Fibroblast of lung (primary cell): ENCODE measurements at places on chromosomes 7 and 10. TPM values are rescaled to one million over a fixed set of nuclear protein-coding genes. Genes with fewer than 3 reads are reported as not detected.

The ALOX5 gene
- not detected in 2 replicates for total RNA-seq

The ENO4 gene
- under 0.01 and 0.66 TPM in 2 replicates for total RNA-seq

The SLC26A3 gene
- not detected in 2 replicates for total RNA-seq

The CCDC172 gene
- not detected in 2 replicates for total RNA-seq

The PNLIPRP1 gene
- not detected in 2 replicates for total RNA-seq

The PALD1 gene
- 0.26 and 0.33 TPM in 2 replicates for total RNA-seq

The ELMO1 gene
- total RNA-seq: 0.50 and 1.5 TPM in 2 replicates

The ECHS1 gene
- total RNA-seq: 48.5 and 63.9 TPM in 2 replicates

The LLCFC1 gene
- not detected in 2 replicates for total RNA-seq

The HMX2 gene
- not detected in 2 replicates for total RNA-seq

The IL2RA gene
- not detected in 2 replicates for total RNA-seq

The INPP5F gene
- 18.5 and 23.3 TPM in 2 replicates for total RNA-seq

The CDHR1 gene
- not detected in 2 replicates for total RNA-seq

The OAT gene
- total RNA-seq: 125 and 147 TPM in 2 replicates

The BTBD16 gene
- total RNA-seq: not detected in 2 replicates

The ZNF680 gene
- total RNA-seq: 5.1 and 10.1 TPM in 2 replicates

The SFTPA1 gene
- total RNA-seq: not detected in 2 replicates

The CYP3A7 gene
- 23.9 and 37.8 TPM in 2 replicates for total RNA-seq

The OPALIN gene
- not detected in 2 replicates for total RNA-seq

The OR2A1 gene
- total RNA-seq: under 0.01 and 0.17 TPM in 2 replicates

The ORC5 gene
- total RNA-seq: 18.8 and 22.9 TPM in 2 replicates

The NPSR1 gene
- total RNA-seq: not detected in 2 replicates

The TMEM139 gene
- under 0.01 TPM in 1 of 2 replicates, not detected in the other for total RNA-seq

The KCNIP2 gene
- total RNA-seq: 0.77 and 1.8 TPM in 2 replicates

The SKIDA1 gene
- 0.50 and 0.51 TPM in 2 replicates for total RNA-seq

The KIF11 gene
- 3.6 and 8.9 TPM in 2 replicates for total RNA-seq

The GPER1 gene
- total RNA-seq: 1.5 and 2.3 TPM in 2 replicates

The C10orf95 gene
- under 0.01 and 0.17 TPM in 2 replicates for total RNA-seq

The C10orf53 gene
- total RNA-seq: not detected in 2 replicates

The TMEM213 gene
- not detected in 2 replicates for total RNA-seq

The OPN1SW gene
- not detected in 2 replicates for total RNA-seq

The GDF10 gene
- 8.0 and 25.1 TPM in 2 replicates for total RNA-seq

The ACHE gene
- under 0.01 and 0.26 TPM in 2 replicates for total RNA-seq
